ENCODE measurements at places on chromosomes 16 and 17.
A peak's percentile ranks its signal among the peaks of the same experiment; 100 is the strongest.

- no peak for DNase-seq
Observed at GRCh38 chr17:46995841-46996571, 17.0 kb upstream of the RPRML start.

- peak; percentile 68 for DNase-seq
Observed at GRCh38 chr17:4945176-4945943, 3.0 kb downstream of the PFN1 start.

DNA sequence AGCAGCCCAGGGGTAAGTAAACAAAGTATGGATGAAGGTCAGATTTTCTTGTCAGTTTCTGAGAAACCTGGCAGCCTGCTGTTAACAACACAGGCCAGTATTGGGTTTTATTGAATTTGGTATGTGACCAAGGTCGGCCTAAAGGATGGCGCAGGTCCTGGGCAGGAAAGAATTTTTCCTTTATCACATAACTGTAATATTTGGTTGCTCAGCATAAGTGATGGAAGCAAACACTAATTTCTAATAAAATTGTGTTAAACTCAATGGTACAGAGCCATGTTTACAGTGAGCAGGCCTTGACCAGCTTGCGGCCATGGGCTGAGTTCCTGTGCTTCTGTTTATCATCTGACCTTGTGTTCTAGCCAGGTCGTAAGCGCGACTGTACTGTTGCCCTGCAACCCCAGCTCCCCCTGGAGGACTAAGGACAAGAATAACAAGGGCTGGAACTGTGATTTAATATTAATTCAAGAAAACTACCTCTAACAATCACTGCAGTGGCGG is 10.5 kb downstream of the POLDIP2 start:
- DNase-seq: no peak

DNA sequence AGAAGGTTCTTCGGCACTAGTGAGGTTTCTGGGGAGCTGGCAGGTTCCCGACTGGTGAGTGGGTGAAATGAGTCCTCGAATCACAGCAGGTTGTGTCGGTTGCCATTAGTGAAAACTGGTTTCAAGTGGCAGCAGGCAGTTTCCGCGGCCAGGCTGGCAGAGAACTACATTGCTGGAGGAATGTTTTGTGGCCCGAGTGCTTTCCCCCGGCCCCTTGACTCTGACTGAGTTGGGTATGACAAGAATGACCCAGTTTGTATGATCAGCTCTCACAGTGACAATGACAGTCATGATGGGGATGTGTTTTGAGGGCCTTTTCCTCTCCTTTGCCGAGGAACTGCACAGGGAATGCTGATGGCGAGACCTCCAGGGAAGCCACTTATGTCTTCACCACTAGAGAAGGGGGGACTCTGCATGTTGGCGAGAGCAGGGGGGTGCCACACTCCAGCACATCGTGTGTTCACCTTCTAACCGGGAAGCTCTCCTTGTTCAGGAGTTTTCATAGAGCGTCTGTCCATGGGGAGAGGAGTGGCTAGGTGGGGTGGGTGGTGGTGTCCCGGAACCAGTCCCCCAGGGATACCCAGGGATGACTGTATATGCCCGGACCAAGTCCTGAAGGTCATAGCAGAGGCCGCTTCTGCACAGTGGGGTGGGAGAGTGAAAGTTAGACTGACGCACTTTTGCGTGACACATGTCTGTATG is 206.0 kb upstream of the CHMP6 start:
- DNase-seq: no peak

GRCh38 chr17:29764748-29765147 is 142.0 kb upstream of the CORO6 start:
- no peak for DNase-seq

GRCh38 chr17:43587647-43588046 is 41.5 kb upstream of the ETV4 start:
- DNase-seq: no peak

All from activated CD8-positive, alpha-beta memory T cell treated with anti-CD3 and anti-CD28 coated beads for 48 hours (primary cell).